ENCODE measurements at places on chromosomes 16 and 17.

DNA sequence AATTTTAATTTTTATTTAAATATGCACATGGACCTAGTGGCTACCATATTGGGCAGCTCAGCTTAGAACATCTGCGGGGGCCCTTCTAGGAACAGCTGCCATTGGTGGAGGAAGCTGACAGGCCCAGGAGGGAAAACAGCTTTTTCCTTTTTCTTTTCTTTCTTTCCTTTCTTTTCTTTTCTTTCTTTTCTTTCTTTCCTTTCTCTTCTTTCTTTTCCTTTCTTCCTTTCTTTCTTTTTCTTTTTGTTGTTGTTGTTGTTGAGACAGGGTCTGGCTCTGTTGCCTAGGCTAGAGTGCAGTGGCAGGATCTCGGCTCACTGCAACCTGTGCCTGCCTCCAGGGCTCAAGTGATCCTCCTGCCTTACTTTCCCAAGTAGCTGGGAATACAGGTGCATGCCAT, 43.4 kb downstream of the ATP2C2 start:
- DNase-seq: no peak

- DNase-seq: no peak
Observed at GRCh38 chr17:19376811-19377210, 1.5 kb upstream of the MAPK7 start.

DNA sequence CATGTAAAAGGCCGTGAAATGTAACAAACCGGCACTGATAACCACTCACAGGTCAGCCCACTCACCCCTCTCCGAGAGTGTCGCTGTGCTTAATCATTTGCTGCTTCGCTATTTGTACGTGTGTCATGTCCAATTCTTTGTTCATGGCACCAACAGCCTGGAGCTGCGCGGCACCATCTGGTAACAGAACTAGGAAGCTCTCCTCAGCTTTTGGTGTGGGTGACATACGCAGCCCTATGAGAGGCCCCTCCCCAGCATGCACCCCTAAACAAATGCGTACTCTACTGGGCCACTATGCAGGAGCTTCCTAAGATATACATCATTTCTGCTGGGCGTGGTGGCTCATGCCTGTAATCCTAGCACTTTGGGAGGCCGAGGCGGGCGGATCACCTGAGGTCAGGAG, 2.3 kb upstream of the PECAM1 start:
- no peak for DNase-seq

DNA sequence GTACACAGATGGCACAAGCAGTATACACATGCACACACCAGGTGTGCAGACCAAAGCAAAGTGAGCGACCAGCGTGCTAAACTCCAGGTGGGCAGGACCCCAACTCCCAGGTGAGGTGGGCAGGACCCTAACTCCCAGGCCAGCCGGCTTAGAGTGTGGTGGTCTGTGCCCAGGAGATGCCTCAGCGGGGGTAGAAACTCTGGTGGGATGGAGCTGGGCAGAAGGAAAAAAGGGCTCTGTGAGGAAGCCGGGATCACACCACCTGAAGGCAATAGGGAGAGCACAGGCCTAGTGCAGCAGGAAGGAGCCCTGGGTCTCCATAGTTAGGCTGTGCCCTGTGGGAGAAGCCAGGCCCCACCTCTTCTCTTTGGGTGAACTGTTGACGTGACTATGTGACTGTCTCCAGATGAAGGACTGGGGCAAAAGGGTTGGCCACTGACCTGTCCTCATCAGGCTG, 1.6 kb upstream of the FOXJ1 start:
- DNase-seq: no peak

- peak; percentile 85 for DNase-seq
Observed at GRCh38 chr17:72421128-72422092, 300.6 kb downstream of the SOX9 start.

GRCh38 chr17:68387435-68388218, 69.7 kb downstream of the WIPI1 start:
- DNase-seq: no peak

DNA sequence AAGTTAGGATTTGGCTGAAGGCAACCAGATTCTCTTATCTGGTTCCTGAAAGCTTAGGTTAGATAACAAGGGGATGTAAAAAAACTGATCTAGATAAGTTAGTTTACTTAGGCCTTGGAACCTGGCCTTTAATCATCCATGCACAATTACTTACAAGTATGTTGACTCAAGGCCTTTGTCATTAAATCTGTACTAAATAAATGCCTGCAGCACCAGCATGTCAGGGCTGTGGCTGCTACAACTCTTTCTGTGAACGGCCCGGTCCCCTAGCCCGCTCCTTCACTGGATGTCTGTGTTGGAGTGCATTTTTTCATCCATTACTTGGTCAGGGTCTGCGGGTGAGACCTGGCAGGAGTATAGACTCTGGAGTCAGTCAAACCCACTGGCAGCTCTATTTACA, 48.4 kb upstream of the ALDH3A1 start:
- DNase-seq: no peak

DNA sequence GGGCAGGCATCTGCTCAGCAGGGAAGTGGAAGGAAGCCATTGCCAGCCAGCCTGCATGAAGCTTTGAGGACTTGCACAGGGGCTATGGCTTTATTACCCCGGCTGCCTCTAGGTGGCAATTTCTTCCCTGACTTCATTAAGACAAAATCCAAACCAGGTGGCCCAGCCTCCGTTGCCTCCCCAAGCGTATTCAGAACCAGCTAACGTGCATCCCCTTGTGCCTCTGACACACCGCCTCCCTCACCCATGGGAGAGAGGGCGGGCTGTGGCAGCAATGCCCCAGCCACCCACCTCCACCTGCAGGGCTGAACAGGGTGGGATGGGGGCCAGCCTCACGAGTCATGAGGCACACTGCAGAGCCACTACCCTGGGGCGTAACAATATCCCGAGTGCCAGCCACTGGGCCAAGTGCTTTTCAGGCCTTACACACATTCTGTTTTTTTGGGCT, 6.8 kb downstream of the KIFC3 start:
- no peak for DNase-seq

- DNase-seq: no peak
Observed at GRCh38 chr17:50358177-50358576, 12.3 kb downstream of the XYLT2 start.

DNA sequence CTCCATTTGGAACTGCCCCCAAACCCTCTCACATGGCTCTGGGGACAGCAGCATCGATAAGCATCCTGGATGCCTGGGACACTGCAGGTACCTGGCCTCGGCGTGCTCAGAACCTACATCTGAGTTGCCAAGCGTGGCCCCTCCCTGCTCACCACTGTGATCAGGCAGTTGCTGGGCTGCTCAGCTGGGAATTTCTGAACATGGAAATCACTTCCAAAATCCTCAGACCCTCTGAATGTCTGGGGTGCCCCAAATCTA, 6.3 kb downstream of the CDH5 start:
- no peak for DNase-seq

- no peak for DNase-seq
Observed at GRCh38 chr16:57945740-57946138, 25.2 kb downstream of the CNGB1 start.

- no peak for DNase-seq
Observed at GRCh38 chr16:50275098-50275415, 8.7 kb downstream of the ADCY7 start.

GRCh38 chr17:79008666-79009387, 737 bp downstream of the CANT1 start:
- DNase-seq: no peak

GRCh38 chr16:7344830-7345780, 12.5 kb downstream of the RBFOX1 start:
- no peak for DNase-seq

- DNase-seq: no peak
Observed at GRCh38 chr17:17684906-17685774, 3.9 kb downstream of the RAI1 start.

DNA sequence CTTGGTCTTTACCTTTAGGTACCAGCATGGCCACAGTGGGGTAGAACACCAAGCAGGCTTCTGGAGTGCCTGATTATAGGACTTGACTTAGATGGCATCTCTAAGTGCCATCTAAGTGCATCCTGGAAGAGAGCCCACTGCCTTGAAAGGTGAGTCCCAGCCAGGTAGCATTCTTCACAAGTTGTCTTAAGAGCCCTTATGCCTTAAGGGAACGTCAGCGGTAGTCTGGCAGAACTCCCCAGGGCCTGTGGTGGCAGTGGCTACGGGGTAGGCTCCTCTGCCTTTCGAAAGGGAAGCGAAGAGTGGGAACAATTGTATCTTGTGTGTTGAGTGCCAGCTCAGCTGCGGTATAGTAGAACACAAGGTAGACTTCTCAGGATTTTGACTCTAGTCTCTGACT, 549.0 kb downstream of the HS3ST4 start:
- no peak for DNase-seq

DNA sequence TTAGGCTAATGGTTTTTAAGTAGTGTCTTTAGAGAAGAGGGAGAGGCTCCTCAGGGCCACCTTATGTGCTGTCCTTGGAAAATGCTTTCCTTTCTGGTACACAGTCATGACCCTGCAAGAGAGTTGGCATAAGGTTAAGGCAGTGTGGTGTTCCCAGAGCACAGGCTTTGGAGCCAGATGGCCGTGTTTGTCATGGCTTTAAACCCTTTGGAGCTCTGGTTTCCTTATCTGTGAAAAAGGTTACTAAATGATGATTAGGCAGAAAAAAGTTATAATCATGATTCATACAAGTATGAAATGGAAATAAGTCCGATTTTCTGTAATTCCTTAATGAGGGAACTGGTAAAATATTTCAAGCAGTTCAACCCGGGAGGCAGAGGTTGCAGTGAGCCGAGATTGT, 13.2 kb downstream of the UTP4 start:
- no peak for DNase-seq

- no peak for DNase-seq
Observed at GRCh38 chr16:35743101-35743692, 2283.8 kb downstream of the TP53TG3F start.

DNA sequence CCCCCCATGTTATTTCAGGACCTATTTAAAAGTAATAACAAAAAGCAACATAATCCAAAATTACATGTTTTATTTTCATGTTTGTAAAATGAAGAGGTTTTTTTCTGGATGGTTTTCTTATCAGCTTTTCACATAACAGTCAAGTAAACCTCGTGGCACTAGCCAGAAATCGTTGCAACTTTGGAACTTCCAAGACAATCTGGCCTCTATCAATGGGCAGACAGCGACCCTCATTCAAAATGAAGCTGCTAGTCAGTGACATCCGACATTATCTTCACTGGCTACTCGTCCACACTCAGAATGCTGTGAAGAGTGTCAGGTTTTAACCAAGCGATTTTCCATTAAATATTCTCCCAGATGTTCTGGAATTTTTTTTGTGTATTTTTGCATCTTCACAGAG, 22.7 kb downstream of the ZNF652 start:
- DNase-seq: no peak

- DNase-seq: no peak
Observed at GRCh38 chr16:11705311-11706025, 37.2 kb downstream of the TXNDC11 start.

DNA sequence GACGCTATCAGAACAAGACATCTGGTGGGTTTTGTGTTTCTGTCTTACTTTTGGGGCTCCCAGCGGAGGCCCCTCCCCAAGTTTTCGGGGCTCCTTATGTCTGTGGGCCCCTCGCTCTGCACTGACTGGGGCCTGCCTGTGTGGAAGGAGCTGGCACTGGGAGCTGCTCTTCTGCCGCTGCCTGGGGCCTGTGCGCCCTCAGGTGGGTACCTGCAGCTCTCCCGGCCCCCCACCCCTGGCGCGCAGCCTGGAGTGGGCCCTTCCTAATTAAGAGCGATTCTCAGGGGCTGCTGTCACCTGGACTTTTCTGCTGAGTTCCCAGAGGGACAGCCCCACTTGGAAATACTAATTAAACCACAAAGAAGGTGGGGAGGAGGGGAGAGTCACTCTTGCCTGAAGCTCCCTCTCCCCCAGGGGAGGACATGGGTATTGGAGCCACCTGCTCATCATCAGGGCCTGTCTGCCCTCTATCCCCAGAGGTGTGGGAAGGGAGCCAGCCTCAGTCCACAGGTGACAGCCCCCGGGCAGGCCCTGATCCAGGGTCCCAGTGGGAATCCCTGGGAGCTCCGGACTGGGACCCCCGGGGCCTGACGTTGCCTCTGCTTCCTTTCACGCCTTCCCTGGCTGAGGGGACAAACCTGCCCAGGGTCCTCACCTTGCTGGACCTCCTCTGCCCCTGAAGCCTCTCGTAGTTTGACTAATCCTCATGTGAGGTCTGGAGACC, 36.5 kb downstream of the GSE1 start:
- no peak for DNase-seq

DNA sequence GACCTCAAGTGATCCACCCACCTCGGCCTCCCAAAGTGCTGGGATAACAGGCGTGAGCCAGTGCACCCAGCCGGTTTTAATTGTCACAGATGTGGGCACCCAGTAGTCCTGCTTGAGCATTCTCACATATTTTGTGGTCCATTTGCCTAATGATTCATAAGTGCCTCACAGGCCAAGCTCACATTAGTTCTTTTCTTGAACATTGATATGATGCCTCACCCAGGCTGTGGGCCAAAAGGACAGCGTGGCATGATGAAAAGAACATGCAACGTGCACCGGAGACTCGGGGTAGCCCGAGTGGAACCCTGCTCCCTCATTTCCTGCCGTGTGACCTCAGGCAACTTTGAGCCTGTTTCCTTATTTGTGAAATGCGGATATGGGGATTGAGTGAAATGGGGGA, 181.9 kb downstream of the SNX29 start:
- no peak for DNase-seq

- peak; percentile 33 for DNase-seq
Observed at GRCh38 chr17:36629252-36629847, 28.0 kb downstream of the MRM1 start.

DNA sequence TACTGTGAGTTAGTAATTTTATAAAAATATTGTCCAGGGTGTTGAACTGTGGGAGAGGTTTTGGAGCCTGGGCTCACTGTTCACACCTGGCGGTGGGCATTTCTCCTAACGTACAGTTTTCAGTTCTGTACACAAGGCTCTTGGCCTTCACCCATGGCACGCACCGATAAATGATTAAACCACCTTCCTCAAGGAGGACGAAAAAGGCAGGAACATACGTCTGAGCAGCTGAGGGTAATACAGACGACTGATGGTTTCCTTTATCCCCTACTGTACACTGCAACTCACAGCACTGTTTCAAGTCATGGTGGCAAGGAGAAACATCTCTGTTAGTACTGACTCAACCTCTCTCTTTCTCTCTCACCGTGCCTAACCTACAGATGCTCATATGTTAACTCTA, 1.4 kb upstream of the ST6GALNAC1 start:
- no peak for DNase-seq

Data from AG04450 (cell line).